ENCODE measurements at places on chromosomes 2 and 18. TPM values are rescaled to one million over a fixed set of nuclear protein-coding genes. Genes with fewer than 3 reads are reported as not detected.

ALPP gene
- total RNA-seq, result not detected

PLB1 gene
- total RNA-seq, result 1.3 TPM

ADGRF3 gene
- 0.20 TPM for total RNA-seq

TTR gene
- total RNA-seq, result not detected

SETBP1 gene
- total RNA-seq, result 3.3 TPM

COL4A3 gene
- 3.5 TPM for total RNA-seq

COPS8 gene
- total RNA-seq, result 87.4 TPM

SPRED2 gene
- 20.0 TPM for total RNA-seq

COL3A1 gene
- total RNA-seq, result 3,551 TPM

CASP8 gene
- 22.2 TPM for total RNA-seq

ERBB4 gene
- 2.6 TPM for total RNA-seq

TMEM214 gene
- total RNA-seq, result 45.8 TPM

HOXD4 gene
- 4.6 TPM for total RNA-seq

SIX3 gene
- not detected for total RNA-seq

CRYGD gene
- total RNA-seq, result not detected

GPR45 gene
- not detected for total RNA-seq

NR4A2 gene
- 0.40 TPM for total RNA-seq

All from smooth muscle cell of the pulmonary artery (primary cell).